ENCODE measurements at places on chromosomes 2 and 18.

- peak; percentile 66 for DNase-seq
Measured at GRCh38 chr2:133040170-133040569, 370.2 kb upstream of the LYPD1 start.

- DNase-seq, result no peak
Measured at GRCh38 chr18:51588616-51589015, 391.1 kb upstream of the MEX3C start.

DNA sequence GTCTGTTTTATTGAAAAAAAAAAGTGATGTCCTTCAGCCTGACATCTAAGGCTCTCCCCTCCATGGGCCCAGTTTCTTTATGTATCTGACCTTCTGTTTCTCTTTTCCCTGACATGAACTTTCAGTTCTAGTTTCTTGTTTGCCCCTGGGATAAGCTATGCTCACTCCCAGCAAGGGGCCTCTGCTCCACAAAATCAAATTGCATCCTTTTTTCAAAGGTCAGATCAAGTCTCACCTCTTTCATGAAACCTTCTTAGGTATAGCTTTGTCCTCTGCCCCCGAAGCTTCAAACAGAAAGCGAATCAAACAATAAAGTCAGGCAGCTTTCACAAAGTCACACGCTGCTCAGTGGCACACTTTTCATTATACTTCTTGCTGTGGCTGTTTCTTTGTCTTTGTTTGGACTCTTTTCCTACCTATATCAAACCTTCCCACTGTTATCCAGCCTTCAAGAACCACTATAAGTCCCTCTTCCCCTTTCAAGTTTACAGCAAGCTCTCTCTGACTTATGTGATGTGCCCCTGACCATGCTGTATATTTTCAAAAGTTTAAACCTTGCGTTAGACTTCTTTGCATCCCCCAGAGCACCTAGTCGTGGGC, 23.3 kb downstream of the MAP3K19 start:
- no peak for DNase-seq

GRCh38 chr2:62475172-62476011, 30.6 kb downstream of the TMEM17 start:
- DNase-seq, result peak; percentile 53

- no peak for DNase-seq
Measured at GRCh38 chr2:239184179-239184578, 216.6 kb downstream of the HDAC4 start.

DNA sequence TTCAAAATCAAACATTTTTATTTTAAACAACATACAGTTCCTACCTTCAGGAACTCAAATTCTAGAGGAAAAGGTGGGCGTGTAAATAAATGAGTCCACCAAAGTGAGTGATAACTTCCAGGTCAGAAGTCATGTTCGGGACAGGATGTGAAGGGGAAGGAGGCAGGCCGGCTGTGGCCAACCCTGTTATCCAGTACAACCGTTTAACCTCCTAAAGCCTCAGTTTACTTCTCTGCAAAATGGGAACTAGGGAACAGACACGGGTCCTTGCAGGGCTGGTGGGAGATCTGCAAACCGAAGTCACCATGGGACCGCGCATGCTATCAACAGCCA, 373 bp downstream of the EIPR1 start:
- DNase-seq, result peak; percentile 40

DNA sequence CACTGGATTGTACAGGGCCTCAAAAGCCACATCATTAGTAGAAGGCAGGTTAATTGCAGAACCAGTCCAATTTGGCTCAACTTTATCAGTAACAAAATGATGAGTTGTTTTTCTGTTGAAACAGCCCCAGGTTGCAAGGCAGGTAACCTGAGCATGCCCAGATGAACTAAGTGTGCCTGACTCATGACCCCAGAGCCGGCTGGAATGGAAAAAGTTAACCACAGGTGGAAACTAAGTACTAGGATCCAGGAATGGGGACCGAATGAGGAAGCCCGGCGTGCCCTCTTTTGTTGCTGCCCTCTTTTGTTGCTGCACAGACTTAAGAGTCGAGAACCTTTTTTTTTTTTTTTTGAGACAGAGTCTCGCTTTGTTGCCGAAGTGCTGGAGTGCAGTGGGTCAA, 79.5 kb upstream of the YWHAQ start:
- no peak for DNase-seq

DNA sequence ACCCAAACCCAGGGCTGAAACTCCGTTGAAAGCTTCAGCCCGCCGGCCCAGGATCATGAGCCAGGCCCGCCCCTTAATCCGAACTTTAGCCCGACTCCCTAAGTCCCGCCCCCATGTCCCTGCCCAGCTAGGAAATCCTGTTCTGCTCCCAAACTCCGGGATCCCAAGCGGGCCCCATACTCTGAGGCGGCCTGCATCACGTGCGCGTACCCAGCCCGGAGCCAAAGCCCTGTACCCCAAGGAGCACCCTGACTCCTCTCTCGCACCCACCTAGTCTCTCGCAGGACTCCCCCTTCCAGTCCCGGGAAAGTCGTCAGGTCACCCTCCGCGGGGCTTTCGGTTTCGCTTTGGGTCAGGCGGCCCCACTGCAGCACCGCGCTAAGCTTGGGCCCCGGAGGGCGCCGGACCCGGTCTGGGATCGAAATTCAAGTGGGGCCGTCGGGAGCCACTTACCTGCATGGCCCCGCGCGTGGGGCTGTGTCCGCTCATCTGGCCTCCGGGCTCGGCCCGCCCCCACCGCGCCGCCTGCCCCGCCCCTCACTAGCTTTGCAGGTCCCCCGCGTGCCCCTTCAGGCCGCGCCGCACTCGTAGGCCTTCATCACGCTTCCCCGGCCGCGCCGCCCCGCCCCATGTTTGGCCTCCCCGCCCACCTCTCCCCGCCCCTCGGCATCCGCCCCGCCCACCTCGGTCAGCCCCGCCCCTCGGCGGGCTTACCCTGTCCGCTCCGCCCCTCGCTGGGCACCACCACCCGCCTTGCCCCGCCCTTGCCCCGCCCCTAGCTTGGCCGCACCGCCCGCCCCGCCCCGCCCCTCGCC, at the start of gene DNPEP:
Gene DNPEP, minus strand, starts transcription at position 607 of the 815 bp plus-strand sequence. Its CDS starts 118 bp downstream, at position 489.
- peak; percentile 91 for DNase-seq

GRCh38 chr2:43852196-43852730, 13.5 kb downstream of the ABCG8 start:
- no peak for DNase-seq

DNA sequence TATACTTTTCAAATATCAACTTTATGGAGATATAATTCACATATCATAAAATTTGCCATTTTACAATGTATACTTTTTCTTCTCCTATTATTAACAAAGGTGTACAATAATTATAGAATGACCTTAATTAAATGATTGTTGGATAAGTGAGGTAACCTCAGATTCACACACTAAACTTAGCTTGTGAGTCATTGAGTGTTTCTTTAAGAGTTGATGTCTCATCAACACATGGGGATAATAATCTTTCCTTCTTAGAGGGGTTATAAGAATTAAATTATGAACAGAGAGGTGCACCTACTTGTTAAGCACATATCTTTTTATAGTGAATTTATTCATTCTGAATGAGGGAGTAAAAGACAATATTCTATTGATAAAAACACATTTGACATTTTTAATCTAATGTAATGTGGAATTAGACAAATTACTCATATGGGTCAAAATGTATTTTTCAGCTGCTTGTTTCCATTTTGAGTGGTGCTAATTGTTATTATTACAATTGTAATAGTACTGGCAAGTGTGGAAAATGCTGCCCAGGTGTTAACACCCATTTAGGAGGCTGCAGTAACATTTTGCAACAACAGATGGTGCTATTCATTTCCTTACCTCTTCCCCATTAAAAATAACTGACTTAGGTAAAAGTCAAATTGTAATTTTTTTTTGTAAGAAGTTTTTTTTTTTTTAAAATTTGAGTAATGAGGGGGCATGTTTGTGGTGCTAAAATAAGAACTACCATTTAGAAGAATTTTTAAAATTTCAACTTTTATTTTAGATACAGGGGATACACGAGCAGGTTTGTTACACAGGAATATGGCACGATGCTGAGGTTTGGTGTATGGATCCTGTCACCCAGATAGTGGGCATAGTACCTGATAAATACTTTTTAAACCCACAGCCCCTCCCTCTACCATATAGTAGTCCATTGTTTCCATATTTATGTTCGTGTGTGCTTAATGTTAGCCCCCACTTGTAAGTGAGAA, 32.1 kb upstream of the DYNAP start:
- DNase-seq, result peak; percentile 4

DNA sequence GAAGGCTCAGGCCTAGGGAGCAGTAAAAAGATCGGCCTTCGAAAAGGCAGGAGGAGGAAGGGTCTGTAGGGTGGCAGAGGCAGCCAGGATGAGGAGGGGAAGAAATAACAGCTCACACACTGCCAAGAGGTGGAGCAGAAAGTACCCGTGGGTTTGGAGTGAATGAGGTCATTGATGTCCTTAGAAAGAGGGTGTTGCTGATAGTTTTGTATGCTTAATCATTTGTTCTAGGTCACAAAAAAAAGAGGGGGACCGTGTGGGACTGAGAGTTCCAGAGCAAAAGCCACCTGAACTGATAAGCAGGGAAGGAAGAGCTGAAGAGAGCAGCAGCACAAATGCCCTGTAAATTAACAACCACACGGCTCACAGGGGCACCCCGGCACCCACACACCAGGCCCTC, 140.4 kb downstream of the FAM161A start:
- DNase-seq, result no peak

GRCh38 chr2:5569256-5569655, 122.9 kb upstream of the SOX11 start:
- no peak for DNase-seq

DNA sequence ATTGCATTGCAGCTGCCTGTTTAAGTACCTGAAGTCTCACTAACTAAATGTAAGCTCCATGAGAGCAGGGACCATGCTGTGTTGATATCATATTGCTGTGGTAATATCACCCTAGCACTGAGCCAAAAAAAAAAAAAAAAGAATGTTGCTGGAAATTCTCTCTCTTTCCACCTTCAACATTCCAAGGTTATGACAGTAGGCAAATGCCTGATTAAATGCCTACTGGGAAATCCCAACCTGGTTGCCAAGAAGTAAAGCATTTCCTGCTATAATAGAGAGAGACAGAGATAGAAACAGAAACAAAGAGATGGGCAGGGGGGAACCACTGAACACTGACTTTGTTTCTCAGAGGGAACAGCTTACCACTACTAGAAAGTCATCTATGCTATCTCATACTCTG, 1604.2 kb downstream of the LRP1B start:
- peak; percentile 51 for DNase-seq

DNA sequence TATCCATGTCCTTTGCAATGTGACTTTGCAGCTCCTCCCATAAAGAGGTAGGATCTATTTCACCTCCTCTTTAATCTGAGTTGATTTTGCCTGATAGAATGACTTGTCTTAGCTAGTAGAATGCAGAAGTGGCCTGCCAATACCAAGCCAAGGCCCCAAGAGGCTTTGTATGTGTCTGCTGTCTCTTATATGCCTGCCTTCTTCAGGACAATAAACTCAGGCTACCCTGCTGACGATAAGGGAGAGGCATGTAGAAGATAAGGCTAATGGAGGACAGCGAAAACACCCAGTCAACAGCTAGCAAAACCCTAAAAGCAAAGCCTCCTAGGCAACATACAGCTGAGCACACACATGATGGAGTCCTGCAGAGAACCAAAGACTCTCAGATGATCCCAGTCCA, 1.8 kb upstream of the ZC3H8 start:
- DNase-seq, result no peak

GRCh38 chr2:129829588-129829987, 149.9 kb upstream of the RAB6C start:
- no peak for DNase-seq

DNA sequence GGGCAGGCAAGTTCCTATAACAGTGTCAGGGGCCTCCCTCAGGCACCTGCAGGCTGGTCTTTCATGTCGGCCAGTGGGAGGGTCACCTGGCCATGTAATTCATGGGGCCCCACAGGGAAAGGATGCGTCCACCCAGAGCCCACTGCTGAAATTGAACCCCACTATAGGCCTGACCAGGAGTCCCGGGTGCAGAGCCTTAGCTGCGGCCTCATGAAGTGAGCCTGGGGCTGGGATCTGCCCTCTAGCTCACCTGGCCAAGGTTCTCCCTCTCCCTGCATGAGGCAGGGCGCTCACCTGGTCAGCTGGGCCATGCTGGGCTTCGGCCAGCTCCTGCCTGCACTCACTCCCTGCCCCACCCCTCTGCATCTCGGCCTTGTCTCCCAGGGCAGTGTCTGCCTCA, 41.1 kb downstream of the C1QL2 start:
- DNase-seq, result no peak

DNA sequence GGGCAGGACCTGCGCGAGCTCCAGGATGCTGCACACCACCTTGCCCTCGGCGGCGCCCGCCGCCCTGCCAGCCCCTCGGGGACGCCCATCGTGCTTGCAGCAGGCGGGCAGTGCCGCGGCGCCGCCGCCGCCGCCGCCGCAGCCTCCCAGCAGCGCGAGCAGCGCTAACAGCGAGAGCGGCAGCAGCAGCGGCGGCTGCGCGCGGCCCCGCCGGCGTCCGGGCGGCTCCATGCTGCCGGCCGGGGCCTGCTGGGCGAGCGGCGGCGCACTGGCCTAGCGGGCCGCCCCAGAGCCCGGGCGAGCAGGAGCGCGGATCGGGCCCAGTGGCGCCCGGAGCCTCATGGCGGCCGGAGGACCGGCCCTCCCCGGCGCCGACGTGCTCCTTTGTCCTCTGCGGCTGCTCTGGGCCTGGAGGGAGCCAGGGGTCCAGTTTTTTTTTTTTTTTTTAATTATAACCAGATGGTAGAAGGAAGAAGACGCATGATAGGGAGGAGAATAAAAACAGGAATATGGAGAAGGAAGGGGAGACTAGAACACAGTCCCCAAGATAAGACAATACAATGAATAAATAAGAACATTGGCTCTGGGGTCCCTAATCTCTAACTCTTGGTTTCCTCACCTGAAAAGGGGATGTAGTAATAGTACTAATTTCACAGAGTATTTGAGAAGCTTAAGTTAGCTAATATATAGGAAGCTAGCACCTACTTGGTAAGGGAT, 17.1 kb upstream of the ANKRD62 start:
- peak; percentile 36 for DNase-seq

All from fibroblast of skin of right quadriceps (primary cell).